ENCODE measurements at places on chromosomes 11 and 22.

DNA sequence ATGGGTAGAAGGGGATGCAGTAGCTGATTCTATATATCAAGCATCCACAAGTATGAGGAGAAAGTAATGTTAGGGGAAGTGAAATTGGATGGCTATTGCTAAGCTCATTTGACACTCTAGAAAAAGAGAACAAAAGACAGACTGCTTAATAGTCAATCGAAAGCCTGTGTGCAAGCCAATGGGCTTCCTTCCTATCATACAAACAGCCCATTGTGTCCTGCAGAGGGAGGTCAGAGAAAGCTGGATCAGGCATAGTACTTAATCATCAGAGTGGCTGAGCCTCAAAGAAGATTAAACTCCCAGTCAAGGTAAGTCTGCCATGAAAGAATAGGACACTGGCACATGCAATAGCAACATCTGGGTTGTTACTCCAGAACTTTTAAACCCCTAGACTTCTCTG is 50.9 kb upstream of the PGR start:
- DNase-seq = no peak

DNA sequence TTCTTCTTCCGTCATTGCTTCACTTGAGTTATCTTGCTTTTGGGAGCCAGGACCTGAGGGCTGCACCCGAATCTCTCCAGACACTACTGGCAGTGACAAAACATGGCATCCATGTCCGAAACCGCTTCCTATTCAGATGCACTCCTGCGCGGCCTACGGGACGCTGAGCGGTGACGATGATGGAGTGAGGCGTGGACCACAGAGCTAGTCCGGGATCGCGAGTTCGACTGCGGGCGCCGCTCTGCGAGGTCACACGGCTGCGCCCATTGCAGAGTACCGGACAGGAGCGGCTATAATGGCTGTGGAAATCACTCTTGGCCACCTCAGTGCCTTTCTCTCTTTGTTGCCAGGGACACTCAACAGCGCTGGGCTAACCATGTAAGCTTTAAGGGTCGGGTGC is 453.8 kb upstream of the CNTN5 start:
- DNase-seq = no peak

- DNase-seq = no peak
Measured at GRCh38 chr11:96215110-96215782, 127.7 kb downstream of the MAML2 start.

DNA sequence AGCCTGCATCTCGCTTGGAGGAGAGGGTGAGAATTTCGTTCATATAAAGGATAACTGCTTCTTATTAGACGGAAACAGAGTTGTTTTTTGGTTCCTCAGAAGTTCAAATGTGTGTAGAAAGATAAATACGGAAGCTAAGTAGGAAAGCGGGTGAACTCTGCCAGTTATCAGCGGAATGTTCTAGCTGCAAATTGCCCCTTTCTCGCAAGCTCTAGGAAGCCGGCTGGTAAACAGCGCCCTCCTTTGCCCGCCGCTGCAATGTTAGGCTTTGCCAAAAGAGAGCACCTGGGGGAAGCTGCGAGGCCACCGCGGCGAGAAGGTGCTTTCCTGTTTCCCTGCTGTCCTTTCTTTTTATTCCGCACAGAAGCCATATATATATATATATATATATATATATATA is 67.0 kb downstream of the IGLL5 start:
- DNase-seq = no peak

GRCh38 chr11:61916737-61917333 is 531 bp downstream of the RAB3IL1 start:
- DNase-seq = no peak

DNA sequence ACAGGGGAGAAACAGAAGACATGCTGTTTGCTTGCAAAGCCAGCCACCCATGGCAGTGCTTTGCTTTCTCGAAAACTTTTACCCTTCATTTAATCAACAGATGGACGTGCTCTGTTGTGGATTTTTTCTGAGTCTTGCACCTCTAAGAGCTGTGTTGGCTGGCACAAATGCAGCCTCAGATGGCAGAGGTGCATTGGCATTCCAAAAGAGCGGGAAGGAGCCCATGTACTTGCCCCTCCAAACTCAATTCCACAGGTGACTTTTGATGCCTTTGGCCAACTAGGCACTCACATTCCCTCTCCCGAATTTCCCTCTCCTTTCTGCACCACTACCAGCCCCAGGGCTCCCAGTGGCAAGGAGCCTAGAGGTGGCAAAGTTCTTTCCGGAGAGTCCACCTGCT is 1.2 kb downstream of the KIRREL3 start:
- no peak for DNase-seq

GRCh38 chr11:71169313-71169712 is 83.1 kb downstream of the SHANK2 start:
- no peak for DNase-seq

DNA sequence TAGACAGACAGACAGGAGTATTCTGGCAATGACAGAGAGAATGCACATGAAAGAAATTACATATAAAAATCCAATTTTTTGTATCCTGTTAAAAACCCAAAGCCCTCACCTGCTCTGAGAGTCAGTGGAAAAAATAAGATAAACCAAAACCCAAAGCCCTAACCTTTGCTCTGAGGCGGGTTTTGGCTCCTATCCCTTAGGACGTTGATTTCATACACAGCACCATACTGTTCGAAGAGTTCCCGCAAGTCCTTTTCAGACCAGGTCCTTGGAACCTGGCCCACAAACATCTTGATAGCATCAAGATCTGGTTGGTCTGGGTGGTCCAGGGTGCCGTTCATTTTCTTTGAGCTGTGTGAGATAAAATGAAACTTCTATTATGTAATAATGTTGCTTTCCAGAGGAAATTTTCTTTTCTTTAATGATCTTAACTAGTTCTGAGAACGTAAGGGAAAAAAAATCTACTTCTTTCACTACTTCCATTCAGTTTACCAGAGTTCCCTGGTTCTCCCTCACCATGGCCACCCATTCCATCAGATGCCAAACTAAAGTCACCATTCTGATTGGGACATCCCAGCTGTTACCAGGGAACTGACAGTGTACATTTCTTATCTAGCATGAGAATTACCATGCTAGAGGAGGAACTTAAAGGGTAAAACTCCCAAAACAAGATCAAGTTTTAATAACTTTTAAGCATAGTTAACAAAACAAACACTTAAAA is 39.9 kb upstream of the RAPSN start:
- DNase-seq = no peak

DNA sequence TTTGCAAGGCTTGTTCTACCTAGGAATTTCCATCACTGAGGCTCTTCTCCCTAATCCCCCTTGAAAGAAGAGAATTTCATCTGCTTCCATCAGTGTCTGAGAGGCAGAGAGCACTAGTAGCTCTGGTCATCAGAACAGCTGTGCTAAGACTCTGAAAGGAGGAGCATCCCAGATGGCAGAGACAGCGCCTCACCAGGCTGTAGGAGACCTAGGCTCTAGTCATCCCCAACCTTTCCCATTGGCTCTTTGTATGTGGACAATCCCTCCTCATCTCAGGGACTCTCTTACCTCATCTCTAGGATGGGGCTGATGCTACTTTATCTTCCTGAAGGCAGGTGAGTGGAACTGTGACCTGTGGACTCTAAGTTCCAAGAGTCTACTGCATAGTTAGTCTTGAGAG is 8.8 kb upstream of the OR9I1 start:
- no peak for DNase-seq

DNA sequence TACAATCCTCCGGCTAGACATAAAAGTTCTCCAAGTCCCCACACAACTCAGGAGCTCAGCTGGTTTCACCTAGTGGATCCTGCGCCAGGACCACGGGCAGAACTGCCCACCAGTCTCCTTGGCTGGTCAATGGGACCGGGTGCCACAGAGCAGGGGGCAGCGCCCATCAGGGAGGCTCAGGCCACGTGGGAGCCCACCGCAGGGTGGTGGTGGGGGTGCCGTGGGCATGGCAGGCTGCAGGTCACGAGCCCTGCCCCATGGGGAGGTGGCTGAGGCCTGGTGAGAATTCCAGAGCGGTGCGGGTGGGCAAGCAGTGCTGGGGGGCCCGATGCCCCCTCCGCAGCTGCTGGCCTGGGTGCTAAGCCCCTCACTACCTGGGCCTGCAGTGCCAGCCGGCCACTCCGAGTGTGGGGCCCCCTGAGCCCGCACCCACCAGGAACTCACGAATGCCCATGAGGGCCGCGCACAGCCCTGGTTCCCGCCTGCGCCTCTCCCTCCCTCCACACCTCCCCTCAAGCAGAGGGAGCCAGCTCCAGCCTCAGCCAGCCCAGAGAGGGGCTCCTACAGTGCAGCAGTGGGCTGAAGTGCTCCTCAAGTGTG is 1091.9 kb upstream of the TENM4 start:
- DNase-seq = no peak

GRCh38 chr11:122746050-122746478 is 90.5 kb downstream of the UBASH3B start:
- DNase-seq = no peak

DNA sequence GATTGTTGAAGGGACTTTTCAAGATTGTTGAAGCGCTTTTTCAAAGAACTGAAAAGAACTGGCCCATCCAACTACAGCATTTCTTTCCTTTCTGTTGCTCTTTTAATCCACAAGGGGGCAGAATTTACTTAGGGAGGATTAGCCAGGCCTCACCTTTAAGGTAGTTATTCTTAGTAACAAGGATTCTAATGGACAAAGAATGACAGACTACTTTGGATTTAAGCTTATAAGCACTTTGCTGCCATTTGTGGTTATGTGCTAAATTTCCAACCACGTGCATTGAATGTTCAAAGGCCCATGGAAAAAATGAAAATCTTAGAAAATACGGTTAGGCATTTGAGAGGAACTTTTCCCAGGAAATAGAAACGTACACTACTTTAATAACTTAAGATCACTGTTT is 49.5 kb upstream of the HSPA8 start:
- DNase-seq = no peak

DNA sequence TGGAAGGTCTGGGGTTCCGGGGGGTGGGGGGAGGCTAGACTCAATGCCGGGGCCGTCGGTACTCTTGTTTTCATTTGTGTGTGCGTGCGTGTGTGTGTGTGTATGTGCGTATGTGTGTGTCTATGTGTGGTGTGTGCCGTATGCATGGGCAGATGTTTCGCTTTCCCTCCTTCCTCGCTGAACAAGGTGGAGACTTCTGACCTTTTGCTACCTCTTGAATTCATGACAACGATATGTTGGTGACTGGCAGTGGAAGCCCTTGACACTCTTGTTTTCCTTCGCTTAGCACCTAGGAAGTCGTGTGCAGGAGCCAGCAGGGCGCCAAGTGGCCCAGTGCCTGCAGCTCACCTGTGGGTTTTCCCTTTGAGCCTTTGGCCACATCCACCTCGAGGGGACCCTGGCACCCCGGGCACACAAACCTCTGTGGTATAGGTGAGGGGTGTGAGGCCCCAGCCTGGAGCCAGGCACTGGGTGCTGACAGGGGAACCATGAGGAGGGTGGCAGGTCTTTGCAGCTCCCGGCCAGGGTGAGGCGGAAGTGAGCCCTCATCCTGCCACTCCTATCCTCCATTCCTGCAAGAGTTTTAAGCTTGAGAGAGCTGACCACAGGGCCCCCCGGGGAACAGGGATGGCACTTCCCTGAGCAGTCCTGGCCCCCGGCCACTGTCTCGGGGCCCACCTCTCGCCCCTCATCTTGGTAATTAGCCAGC is 19.3 kb upstream of the TMEM191C start:
- DNase-seq = no peak

DNA sequence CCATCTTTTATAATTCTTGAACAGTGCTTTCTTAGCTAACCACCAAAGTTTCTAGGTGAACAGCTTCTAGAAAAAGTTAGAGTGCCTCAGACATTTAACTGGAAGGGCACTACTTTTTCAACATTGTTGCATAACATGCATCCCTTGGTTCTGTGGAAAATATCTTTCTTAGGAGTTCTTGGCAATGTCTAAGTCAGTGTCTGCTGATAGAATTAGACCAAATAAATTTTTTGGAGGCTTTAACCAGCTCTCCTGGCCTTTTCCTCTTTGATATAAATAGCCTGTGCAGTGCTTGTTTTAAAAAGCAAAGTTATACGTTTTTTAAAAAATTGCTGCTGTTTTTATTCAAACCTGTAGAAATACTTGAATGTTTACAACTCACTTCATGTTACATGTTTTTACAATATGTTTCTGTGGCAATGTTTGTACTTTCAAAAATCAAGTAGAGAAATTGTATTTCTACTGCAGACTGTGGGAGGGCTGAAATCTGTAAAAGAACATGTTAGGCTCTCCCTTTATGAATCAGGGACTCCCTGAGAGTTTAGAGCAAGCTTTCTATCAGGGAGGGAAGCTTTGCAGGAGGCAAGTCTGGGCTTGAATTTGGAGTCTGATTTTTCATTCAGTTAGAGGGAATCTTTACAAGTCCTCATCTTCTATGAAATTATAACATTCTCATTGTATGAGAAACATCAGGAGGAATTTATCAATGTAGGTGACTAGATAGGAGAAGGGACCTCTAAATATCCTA is 16.3 kb upstream of the PANX1 start:
- no peak for DNase-seq

DNA sequence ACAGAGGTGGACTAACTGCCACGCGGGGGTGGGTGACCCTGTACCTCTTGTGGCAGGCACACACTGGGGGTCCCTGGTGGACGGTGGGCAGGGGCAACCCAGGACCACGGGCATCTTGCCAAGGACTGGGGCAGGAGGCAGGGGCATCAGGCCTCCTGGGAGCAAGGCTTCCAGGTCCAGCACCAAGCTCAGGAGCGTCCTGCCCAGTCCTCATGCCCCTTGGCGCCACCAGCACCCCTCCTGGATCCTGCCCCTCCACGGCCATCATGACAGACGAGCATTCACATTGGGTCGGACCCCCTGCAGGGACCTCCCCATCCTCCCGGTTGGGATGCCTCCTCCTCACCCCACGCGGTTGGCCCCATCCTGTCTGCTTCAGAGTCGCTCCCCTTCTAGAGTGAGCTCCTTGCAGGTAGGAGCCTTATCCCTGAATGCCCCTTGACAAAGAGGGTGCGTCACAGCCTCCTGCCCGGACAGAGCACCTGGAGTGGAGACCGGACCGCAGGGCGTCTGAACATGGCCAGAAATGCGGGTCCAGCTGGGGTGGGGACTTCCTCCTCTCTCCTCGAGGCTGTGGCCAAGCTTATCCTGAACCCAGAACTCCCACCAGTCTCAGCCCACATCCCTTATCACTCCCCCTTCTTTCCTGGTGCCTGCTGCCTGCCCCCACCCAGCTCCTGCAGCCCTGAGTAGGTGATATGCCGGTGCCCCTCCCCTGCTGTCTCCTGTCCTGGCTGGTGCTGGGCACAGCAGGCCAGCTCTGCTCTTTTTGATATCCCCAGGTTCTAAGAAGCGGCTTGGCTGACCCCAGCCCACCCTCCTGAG is 40.3 kb downstream of the IGF2 start:
- no peak for DNase-seq

DNA sequence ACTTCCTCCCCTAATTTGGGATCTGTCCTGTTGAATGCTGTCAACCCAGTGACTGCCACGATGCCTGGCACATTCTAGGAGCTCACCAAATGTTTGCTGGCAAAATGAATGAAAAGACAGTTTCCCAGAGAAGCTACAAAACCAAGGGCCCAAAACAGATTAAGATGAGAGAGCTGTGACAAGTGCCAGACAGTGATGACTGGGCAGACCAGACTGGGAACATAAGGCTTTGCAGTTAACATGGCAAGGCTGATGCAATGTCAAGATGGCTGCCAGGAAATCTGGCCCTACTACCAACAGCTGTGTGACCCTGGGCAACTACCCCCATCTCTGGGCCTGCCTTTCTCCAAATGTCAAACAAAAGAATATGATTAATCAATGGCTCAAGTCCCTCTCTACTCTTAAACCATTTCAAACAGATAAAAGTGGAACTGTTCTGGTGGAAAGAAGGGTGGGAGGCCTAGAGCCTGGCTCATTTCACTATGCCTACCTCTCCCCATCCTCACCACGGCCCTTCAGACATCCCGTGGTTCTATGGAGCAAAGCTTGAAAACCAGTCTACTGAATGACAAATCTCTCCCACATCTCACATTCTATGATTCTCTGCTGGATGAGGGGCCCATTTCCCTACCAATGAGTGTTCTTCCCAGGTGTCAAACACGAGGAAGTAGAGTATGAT is 12.8 kb downstream of the AP1B1 start:
- no peak for DNase-seq
